ENCODE measurements at places on chromosomes 12 and 14.

GRCh38 chr14:88605594-88605993 is 42.8 kb downstream of the ZC3H14 start:
- no peak for DNase-seq

DNA sequence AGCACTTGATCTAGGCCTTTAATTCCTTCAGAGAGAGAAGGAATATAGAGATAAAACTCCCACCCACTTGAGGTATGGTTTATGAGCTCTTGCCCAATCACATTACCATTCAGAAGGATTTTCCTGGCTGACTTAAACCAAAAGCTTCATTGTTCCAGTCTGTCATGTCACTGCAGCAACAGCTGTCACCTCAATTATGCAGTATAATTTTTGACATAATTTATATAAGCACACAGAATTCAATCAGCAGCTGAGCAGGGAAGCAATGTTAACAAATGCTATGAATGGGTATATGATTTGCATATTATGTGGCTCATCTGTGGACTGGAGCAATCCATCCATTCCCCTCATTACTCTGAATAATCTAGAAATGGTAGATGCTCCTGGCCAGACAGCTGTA is 40.3 kb downstream of the CBX5 start:
- no peak for DNase-seq

- DNase-seq, result peak; percentile 12
Measured at GRCh38 chr12:90953956-90954421, 987 bp downstream of the CCER1 start.

- DNase-seq, result no peak
Measured at GRCh38 chr12:89513544-89513943, 11.1 kb downstream of the GALNT4 start.

- no peak for DNase-seq
Measured at GRCh38 chr12:2027351-2027750, 23.1 kb upstream of the DCP1B start.

DNA sequence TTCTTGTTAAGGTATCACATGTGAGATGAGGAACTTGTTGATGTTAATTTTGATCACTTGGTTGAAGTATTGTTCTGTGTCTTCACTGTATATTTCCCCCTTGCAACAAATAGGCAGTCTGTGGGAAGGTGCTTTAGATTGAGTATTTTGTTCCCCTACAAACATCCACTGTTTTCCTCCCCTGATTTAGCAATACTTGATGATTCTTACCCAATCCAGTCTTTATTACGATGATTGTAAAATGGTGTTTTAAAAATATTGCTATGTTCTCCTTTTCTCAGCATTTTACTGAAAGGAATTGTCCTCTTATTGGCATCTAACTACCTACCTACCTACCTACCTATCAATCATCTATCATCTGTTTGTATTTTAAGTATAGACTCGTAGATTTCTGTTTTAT is 66.3 kb downstream of the ETNK1 start:
- no peak for DNase-seq

GRCh38 chr14:54109521-54110120 is 153.0 kb upstream of the BMP4 start:
- no peak for DNase-seq

DNA sequence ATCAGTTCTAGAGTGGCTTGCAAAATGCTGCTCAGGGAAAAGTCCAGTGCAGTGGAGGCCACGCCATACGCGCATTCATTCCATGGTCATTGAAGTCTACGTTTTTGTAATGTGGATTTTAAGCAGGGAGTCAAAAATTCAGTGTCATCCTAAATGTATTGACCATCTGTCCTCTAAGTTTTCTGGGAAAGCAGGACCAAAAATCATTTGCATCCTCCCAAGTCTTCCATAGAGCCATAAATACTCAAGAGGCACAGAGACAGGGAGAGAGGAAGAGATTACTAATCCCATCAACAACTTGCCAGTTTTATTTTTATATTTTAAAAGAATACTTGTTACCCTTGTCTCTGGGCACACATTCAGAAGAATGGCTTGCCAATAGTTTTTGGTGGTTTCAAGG is 36.9 kb downstream of the RHOJ start:
- DNase-seq, result no peak

GRCh38 chr12:15278816-15279658 is 43.3 kb upstream of the PTPRO start:
- no peak for DNase-seq

GRCh38 chr12:94338006-94338794 is 121.5 kb downstream of the CEP83 start:
- no peak for DNase-seq

DNA sequence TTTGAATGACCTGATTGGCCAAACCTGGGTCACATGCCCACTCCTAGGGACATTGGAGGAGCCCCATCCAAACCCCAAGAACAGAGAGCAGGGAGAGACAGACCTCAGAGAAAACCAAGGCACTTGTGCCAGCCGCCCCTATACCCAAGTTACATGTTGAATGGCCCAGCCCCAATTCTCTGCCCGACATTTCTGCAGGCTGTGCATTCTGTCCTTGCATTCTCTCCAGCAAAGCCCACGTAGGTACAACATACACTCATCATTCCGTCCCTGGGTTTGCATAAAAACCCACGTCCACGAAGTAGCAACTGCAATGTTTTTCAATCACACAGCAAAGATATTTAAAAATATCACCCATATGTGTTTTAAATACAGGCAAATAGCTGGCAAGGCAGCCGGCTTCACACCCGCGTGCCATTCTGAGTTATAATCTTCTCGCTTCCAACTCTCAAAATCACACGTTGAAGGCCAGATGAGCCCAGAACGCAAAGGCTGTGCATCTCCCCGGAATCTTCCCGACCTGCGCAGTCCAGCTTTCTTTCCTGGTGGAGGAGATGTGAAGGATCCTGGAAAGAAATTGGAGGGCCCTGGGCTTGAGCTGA is 91.7 kb upstream of the MYL2 start:
- DNase-seq, result no peak

DNA sequence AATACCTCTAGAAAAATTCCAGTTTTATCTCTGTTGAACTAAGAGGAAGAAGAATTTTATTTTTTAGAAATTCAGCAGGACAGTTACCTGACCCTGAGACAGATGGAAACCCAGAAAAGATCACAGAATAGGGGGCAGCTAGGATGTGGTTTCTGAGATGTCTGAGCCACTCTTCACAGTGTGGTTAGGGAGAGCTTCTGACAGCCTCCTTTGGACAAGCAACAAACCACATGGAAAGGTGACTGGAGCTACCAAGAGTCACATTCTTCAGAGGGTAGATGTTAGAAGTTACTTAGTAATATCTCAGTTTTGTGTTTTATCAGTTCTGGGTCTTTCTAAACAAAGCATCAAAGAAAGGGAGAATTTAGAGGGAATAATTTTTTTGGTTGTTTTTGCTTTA is 117.3 kb upstream of the NAP1L1 start:
- no peak for DNase-seq

DNA sequence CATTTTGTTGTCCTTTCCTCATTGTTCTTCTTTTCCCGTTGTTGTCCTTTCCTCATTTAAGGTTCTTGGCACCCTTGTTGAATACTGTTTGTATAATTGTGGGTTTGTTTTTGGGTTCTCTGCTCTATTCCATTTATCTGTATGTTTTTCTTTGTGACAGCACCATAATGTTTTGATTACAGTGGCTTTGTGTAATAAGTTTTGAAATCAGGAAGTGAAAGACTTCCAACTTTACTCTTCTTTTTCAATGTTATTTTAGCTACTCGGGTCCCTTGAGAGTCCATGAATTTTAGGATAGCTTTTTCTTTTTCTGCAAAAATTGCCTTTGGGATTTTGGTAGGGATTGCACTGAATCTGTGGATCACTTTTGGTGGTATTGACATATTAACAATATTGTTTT is 28.1 kb downstream of the ETNK1 start:
- DNase-seq, result no peak

- DNase-seq, result no peak
Measured at GRCh38 chr12:117282490-117282889, 78.9 kb downstream of the NOS1 start.

DNA sequence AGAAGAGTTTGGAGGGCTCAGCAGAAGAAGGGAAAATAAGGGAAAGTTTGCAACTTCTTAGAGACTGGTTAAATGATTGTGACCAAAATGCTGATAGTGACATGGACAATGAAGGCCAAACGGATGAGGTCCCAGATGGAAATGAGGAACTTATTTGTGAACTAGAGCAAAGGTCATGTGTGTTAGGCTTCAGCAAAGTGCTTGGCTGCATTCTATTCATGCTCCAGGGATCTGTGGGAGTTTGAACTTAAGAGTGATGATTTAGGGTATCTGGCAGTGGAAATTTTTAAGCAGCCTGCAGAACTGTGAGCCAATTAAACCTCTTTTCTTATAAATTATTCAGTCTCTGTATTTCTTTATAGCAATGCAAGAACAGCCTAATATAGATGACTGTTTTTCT is 88.9 kb upstream of the ARHGAP5 start:
- no peak for DNase-seq

DNA sequence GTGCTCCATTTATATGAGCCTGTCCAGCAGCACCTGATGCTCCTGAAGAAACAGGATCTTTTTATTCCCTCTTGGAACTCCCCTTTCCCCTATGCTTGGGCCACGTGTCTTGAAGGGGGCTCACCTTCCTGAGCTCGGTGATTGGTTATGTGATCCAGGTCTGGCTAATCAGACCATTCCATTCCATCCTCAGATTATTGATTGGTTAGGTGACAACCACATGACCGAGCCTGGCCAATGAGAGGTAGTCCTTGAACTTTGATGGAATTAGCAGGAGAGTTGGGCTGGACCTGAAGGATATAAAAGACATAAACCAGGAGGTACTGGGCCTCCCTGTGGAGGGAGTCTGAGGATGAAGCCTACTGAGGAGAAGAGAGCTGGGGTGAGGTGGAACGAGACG is 216.6 kb upstream of the LHX5 start:
- DNase-seq, result no peak

DNA sequence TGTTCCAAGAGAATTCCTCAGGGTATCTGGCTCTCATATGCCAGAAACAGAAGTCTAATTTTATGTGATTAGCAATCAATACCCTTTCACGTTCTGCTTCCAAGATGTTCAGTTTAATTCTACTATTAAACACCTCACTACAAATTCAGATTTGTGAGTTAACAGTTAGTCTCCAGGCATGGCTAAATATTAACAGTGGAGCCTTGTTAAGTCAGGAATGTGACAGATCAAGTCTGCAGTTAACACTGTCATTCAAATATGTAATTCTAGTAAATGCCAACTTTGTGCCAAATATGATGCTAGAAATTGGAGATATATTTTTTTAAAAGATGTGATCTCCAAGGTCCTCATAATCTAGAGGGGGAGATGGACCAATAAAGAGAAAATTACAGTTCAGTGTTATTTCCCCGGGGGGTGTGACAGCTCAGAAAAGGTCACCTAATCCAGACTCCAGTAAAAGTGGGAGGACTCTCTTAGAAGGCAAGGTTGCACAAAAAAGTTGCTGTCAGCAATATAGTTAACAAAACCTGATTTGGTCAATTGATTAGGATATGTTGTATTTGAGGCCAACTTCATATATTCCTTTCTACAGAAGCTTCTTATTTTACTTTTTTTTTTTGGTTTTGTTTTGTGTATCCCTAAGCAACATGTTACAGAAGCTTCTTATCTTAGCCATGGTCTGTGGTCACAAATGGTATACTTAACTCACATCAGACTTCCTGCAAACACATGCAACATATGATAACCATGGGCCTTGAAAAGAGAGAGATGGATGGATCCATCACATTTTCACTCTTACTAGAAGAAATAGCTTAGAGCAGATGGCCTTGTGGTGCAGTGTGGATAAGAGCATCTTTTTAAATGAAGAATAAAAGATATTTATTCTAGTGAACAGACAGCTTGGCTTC is 18.4 kb upstream of the RNU6-7 start:
- no peak for DNase-seq

GRCh38 chr12:29048787-29049186 is 100.3 kb upstream of the FAR2 start:
- DNase-seq, result no peak

DNA sequence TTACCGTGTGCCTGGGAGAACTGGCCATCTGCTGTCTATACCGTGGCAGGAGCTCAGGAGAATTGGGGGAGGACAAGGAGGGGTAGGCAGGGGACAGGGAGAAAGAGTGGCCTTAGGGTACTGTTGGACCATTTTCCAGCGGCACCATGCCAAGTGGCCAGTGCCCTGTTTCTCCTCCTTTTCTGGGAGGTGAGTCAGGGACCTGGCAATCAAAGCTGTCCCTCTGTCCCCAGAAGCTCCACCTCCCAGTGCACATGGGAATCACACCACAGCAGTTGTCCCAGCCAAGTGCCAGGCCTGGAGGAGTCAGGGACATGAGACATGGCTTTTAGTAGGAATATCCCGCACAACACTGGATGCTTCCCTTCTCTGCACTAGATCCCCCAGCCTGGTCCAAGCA is 118.0 kb downstream of the GCH1 start:
- no peak for DNase-seq

DNA sequence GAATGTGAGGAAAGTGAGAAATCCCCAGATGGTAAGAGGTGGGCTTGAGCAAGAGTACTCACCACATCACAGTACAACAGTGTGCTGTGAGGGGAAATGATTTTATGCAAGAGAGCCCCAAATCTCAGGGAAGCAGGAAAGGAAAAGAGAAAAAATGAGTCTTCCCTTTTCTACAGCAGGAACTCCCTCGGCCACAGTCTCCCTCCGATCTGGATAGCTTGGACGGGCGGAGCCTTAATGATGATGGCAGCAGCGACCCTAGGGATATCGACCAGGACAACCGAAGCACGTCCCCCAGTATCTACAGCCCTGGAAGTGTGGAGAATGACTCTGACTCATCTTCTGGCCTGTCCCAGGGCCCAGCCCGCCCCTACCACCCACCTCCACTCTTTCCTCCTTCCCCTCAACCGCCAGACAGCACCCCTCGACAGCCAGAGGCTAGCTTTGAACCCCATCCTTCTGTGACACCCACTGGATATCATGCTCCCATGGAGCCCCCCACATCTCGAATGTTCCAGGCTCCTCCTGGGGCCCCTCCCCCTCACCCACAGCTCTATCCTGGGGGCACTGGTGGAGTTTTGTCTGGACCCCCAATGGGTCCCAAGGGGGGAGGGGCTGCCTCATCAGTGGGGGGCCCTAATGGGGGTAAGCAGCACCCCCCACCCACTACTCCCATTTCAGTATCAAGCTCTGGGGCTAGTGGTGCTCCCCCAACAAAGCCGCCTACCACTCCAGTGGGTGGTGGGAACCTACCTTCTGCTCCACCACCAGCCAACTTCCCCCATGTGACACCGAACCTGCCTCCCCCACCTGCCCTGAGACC is 7.8 kb downstream of the ATN1 start:
- DNase-seq, result no peak
